ENCODE measurements at places on chromosomes 2 and 18.
A peak's percentile ranks its signal among the peaks of the same experiment; 100 is the strongest.

- peak; percentile 4 for DNase-seq
Measured at GRCh38 chr18:48831113-48831759, 119.5 kb downstream of the SMAD7 start.

- DNase-seq: no peak
Measured at GRCh38 chr2:179302764-179303571, 38.3 kb upstream of the SESTD1 start.

GRCh38 chr18:21362831-21363230, 120.8 kb downstream of the GREB1L start:
- DNase-seq: no peak

DNA sequence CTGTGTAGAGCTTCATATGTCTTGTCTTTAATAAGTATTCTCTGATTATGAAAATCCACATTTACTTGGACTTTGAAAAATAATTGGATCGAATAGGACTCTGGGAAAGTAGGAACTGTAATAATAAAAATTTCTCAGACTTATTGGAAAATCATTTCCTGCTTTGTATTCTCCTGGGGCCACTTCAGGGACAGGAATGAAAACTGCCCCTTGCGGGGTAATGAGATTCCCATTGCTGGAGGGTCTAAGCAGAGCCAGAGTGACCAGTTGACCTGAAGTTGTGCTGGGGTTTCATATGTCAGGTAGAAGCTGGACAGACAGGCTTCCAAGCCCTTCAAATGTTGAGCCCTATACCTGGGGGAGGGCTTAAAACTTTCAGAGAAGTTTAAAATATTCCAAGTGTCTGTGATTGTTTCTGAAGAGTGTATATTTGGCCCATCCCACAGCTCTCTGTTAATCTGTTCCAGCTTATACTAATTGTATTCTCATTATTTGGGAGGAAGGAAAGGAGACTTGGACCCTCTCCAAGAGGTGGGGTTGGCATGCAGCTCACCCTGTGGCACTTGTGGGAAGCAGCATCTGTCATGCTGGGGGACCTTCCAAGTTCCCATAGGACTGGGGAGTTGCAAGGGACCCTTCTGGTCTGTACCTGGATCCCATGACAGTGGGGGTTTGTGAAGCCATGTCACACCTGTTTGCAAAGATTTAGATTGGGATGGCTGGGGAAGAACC, 268.7 kb upstream of the ATP5MC3 start:
- no peak for DNase-seq

GRCh38 chr18:76822506-76823160, at the start of gene ZNF236:
ZNF236 (plus strand) TSS chr18:76822557; CDS start chr18:76822608, 51 bp downstream.
- peak; percentile 54 for DNase-seq

- DNase-seq: no peak
Measured at GRCh38 chr2:73870084-73870483, 22.7 kb upstream of the ACTG2 start.

DNA sequence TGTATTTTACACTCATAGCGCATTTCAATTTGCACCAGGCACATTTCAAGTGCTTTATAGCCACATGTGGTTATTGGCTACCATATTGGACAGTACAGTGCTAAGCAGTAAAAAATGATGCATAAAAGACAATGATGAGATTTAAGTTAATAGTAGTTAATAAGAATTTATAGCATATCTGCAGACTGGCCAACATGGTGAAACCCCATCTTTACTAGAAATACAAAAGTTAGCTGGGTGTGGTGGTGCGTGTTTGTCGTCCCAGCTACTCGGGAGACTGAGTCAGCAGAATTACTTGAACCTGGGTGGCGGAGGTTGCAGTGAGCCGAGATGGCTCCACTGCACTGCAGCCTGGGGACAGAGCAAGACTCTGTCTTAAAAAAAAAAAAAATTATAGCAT, 9.7 kb downstream of the DRC1 start:
- no peak for DNase-seq

GRCh38 chr18:29084120-29084519, 907.2 kb upstream of the CDH2 start:
- DNase-seq: no peak

DNA sequence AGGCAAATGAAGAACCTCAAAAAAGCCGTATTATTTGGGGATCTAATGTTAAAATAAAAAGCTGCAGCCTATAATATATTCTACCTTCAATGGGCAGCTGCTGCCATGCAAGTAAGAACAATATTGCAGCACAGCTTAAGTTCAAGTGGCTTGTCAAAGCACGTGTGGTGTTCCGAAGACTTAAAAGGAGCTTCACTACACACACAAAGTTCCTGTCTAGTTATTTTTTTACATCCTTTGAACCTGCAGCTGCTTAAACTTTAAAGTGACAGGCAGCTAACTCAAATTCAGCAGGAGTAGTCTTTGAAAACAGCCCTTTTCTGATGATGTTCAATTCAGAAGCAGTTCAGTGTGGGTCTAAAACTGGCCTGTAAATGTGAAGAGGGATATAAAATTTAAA, 85.8 kb upstream of the XIRP2 start:
- DNase-seq: no peak

Data from activated CD4-positive, alpha-beta T cell treated with anti-CD3 and anti-CD28 coated beads for 1 hour (primary cell).